ENCODE measurements at places on chromosomes 11 and 22.

- DNase-seq: no peak
Observed at GRCh38 chr22:44018594-44018993, 5.5 kb upstream of the PARVB start.

DNA sequence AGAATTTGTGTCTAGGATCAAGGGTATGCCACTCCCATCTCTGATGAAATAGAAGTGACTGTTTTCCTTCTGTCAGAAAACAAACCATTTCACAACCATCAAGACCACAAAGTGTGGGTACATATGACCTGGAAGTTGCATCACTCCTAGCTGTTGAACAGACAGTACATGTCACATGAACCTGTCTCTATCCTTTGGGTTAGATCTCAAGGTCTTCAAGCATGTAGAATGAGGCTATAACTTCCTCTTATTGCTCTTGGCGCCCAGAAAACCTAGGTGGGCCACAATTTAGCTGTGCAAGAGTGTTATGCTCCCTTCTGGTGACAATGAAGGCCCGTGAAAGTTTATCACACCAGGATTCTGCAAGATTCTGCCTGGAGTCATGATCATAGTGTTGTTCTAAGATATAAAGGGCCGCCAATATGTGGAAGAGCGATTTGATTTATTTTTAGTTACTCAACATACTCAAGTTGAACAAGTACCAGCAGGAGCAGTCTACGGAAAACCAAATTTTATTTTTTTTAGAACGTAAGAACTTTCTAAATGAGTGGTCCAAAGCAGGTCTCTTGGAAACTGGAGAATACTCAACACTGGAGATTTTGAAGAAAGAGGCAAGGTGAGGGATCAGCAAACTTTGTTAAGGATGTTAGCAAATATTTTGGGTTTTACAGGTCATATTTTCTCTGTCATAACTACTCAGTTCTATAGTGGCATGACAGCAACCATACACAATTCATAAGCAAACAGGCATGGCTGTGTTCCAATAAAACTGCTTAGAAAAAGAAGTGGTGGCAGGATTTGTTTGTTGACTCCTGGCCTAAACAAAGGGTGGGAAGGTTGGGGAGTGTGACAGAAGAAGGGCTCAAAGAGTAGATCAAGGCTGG lies 101.8 kb downstream of the USP35 start:
- no peak for DNase-seq

DNA sequence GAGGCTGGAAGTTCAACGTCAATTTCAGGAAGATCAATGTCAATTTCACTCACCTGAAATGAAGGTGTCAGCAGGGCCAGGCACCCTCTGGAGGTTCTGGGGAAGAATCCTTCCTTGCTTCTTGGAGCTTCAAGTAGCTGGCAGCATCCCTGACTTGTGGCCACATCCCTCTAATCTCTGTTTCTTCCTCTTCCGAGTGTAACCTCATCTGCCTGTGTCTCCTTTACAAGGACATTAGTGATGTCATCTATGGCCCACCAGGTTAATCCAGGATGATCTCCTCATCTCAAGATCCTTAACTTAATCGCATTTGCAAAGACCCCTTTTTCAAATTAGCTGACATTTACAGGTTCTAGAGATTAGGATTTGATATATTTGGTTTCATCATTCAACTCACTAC lies 240.8 kb upstream of the MTNR1B start:
- no peak for DNase-seq

DNA sequence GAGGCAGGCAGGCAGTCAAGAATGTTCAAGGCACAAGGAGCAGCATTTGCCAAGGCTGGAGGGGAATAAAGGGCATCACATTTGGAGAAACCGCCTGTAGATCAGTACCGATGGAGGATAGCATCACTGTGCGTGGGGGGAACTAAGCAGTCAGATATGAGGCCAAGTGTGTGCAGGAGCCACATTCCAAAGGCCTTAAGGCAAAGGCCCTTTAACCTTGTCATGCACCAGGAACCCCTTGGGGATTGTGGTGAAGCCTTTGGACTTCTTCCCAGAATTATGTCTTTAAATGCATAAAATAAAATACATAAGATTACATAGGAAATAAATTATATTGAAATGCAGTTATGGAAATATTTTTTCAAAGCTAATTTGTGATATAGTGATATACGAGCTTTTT lies 532.1 kb downstream of the BUD13 start:
- no peak for DNase-seq

DNA sequence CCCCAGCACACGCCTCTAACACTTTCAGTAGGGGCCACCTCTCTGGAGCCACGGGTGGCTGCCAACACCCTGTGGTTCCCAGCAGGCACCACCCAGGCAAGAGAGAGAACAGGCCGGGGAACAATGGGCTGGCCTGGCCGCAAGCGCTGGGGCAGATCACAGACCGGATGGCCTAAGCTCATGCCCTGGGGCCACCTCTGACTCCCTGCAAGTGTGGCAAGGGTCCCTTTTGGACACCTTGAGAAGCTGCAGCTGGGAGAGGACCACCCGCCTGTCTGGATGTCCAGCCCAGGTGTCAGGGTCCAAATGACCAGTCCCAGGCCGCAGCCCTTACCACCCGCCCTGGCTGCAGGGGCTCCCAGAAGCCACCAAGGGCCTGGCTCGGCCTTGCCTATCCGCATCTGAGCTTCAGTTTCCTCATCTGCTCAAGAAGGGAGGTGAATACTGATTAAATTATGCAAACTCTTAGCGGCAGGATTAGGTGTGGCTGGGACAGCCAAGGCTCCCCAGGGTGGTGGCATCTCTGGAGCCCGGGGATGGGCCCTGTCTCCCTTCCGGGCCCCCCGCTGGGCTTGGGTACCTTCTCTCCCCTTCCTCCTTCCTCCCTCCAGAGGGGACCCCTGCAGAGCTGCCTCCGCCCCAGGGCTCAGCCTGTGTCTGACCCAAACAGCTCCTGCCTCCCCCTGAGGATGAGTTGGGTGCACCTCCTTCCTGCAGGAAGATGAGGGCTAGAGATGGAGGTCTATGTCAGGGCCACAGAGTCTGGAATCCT lies 785 bp upstream of the SUSD2 start:
- DNase-seq: no peak
